ENCODE measurements at places on chromosomes 16 and 17.
A peak's percentile ranks its signal among the peaks of the same experiment; 100 is the strongest.

DNA sequence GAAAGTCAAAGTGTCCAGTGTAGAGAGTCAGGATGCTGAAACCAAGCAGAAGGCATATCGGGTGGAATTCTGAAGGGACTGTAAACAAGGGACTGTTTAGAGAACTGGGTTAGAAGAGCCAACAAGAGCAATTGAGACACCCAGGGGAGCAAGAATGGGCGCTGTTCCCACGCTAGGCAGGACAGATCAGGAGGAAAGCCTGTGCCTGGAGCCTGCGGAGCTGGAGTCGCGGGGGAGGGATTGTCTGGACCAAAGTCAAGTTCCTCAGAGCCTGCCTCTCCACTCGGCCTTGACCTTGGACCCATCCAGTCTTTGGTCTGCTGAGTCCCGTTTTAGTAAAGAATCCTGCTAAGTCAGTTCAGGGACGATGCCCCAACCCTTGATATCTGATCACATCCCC is 14.7 kb upstream of the KLHL36 start:
- no peak for DNase-seq

- DNase-seq, result no peak
Measured at GRCh38 chr17:4156750-4157381, 13.9 kb downstream of the CYB5D2 start.

DNA sequence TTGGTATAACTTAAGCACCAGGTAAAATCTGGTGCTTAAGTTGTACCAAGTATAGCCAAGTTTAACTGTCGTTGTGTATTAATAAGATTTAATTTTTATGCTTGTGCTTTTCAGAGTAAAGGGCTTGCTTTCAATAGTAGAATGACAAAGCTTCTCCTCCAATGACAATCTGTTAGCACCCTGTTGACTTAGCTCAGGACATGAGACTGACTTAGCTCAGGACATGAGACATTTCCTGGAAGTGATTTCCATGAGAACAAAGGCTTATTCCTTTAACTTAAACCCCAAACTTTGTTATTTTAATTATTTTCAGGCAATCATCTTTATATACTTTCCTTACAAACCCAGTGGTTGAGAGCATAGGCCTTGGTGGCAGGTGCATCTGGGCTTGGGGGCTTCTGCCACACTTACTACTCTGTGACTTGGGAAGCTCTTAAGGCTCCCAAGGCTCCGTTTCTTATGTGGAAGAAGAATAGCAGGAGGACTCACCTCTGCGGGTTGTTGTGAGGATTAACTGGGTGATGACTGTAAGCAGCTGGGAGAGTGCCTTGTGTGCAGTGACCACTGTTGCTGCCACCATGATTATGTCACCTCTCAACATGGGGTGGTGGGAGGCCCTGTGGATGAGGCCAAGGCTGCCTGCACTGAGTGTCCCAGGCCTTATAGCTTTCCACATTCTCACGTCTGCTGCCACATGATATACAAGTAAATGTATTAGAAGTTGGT is 59.4 kb upstream of the CMIP start:
- no peak for DNase-seq

- no peak for DNase-seq
Measured at GRCh38 chr16:68037841-68038597, 14.9 kb downstream of the DUS2 start.

DNA sequence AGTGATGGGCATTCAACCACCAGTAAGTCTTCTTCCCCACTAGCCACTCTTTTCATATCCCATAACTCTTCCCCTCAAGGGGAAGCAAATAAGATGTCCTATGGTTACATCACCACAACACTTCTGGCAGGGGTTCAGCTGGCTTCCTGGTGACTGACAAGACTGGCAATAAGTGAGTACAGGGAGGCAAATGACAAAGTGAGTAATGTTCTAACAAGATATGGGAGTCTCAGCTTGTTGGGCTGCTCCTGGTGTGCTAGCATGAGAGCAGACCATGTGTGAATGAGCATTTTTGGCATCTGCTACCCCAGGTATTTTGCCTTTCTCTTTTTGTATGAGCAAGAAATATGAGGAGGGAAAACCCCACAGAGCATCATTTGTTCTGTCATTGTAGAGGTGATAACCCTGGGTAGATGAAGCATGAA is 9.9 kb downstream of the TMIGD1 start:
- peak; percentile 52 for DNase-seq

DNA sequence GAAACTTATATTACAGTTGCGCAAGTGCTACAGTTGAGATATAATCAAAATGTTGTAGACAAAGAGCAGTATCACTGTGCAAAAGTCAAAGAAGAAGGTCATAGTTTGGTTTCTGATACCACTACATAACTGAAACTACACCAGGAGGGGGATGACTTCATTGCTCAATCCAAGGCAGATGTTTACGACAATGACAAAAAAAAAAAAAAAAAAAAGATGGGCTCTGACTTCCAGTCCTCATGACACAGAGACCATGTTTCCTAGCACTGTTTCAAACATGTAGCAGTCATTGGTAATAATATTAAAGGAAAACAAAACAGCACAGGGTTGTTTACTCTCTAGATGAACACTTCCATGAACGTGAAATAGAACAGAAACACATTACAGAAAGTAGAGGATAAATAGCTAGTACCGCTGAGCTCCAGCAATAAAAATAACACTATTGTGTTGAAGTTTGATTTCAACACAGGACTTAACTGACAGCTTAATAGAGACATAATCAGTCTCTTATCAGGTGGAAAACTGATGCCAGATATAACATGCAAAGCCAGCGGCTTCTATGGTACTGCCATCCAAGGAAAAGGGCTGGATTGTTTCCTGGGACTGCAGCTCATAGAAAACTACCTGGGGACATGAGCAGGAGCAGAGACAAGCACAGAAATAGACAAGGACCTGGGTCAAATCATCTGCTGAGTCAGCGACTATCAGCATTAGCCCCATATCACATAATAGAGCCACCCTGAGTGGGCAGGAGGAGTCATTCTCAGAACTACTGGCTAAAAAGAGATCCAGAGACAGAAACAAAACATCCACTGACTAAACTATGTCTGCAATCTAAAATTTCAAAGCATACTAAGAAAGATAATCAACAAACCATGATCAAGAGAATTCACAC is 463.6 kb upstream of the SOX9 start:
- DNase-seq, result no peak

GRCh38 chr17:82691714-82692113 is 6.8 kb downstream of the RAB40B start:
- no peak for DNase-seq
